ENCODE measurements at places on chromosomes 2 and 18.

- no peak for DNase-seq
These were observed 438.0 kb upstream of the CDH20 start for GRCh38 chr18:60895181-60895580.

DNA sequence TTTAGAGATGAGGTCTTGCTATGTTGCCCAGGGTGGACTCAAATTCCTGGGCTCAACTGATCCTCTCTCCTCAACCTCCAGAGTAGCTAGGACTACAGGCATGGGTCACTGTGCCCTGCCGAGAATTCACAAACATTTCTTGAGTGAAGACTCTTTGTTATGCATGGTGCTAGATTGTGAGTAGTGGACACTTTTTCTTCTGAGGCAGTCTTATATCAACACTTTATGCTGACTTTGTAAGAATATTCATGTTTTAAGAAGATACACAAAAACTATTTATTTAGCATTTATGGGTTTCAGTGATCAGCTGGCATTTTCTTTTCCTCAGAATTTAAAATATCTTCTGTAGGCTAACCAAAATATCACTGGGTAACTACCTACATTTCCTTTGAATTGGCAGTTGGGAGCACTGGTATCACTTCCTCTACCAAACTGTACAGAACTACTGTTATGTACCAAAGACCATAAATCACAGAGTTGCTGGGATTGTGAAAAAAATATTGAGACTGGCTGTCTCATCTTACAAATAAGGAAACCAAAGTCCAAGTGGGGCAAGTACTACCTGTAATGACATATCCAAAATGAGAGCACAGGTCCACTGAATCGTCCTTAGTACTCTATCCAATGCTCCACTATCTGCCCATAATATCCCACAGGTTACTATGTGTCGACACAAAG is 34.0 kb downstream of the DOCK10 start:
- DNase-seq, result no peak

- DNase-seq, result no peak
These were observed 75.4 kb downstream of the EMX1 start for GRCh38 chr2:72992734-72993102.

- no peak for DNase-seq
These were observed 19.2 kb downstream of the PMS1 start for GRCh38 chr2:189803431-189803830.

DNA sequence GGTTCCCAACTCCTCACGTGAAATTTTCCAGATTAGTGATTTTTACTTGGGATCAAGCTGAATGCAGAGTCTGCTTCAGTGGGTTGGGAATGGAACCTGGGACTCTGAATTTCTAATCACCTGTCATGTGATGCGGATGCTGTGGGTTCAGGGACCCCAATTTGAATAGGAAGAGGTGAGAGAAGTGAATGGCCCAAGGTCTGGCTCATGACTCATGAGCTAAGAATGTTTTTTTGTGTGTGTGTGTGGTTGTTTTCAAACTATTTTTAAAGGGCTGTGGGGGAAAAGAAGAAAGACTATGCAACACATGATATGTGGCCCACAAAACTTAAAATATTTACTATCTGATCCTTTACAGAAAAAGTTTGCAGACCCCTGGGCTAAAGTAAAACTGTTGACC is 108.5 kb upstream of the CYRIA start:
- DNase-seq, result no peak

DNA sequence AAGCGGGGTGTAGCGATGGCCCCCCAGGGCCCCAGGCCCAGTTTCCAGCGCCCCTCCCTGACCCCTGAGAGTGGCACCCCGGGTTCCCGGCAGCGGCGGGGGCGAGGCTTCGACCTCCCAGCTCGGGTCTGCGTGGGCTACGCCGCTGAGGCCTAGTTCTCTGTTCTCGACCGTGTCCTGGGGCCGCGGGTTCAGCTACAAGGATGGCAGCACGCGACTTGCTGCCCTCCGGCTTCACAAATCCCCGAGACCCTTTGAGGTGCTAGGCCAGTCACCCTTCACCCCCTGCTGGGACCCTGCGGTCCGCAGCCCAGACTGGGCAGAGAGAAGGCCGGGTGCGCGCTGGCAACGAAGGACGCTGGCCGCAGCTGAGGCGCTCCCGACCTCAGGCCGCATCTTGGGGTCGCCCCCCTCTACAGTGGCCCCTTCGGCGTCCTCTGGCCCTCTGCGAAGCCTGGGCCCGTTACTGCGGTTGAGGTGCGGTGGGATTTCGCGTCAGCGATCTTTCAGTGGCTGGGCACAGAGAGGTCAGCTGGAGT is 1.2 kb downstream of the OTX1 start:
- no peak for DNase-seq

- DNase-seq, result no peak
These were observed 359.8 kb downstream of the CDH7 start for GRCh38 chr18:66110607-66111006.

GRCh38 chr2:170973492-170974303 is 44.6 kb downstream of the GORASP2 start:
- peak; percentile 50 for DNase-seq

DNA sequence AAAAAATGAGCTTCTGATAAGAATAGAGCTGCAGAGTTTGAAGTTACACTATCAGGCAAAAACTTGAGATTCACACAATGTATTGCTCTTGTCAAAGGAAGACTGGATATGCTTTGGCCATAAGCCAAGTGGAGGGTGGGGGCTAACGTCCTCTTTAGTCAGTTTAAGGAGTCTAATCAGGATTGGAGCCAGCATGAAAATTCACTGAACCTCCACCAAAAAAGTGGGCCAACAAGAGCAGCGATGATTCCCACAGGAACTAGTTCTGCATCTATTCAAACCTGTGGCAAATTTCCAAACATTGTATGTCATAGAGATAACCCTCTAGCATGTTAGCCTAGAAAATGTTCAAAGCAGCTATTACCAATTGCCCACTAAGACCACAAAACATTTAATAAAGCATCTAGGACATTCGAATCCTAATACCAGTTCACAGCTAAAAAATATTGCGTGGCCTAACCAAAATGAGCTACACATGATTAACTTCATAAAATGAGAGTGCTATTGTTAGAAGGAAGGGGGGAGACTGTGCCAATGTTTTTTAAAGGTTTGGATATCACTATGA is 43.5 kb upstream of the TMEM247 start:
- no peak for DNase-seq

DNA sequence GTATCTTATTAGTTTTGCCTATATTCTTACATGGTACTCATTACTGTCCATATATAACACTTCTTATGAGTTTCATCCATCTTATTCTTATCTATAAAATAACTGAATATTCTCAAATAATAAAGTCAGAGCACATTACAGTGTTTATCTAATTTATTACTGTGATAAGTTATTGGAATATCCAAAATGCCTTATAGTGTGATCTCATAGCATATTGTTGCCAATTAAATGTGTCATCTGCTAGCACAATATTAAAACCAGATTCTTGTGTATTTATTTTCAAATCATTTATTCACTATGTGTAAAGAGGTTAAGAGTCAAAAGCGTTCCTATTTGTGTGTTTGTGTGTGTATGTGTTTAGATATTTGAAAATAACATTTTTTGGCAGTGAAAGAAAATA is 151.9 kb downstream of the WDR7 start:
- DNase-seq, result no peak

GRCh38 chr2:197057959-197058358 is 131.5 kb upstream of the PGAP1 start:
- DNase-seq, result no peak

GRCh38 chr2:127985735-127986134 is 42.1 kb downstream of the SAP130 start:
- DNase-seq, result no peak

DNA sequence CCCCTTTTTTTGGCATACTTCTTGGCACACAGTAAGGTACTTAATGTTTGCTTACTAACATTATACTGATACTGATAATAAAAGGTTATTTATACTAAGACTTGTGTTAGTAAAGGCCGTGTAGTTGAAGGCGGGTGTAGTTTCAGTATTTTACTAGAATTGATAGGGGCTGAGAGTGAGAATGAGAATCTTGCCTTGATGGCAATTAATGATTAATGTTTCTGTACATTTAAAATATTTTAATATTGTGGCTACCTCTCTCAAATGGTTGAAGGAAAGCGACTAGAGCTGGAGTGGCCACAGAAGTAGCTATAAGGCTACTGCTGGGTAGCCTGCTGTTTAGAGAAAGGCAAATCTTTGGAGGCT is 29.3 kb downstream of the PELI1 start:
- DNase-seq, result no peak

- no peak for DNase-seq
These were observed 78.1 kb downstream of the MBOAT2 start for GRCh38 chr2:8925411-8925810.

GRCh38 chr18:60182223-60182622 is 190.4 kb downstream of the MC4R start:
- DNase-seq, result no peak

DNA sequence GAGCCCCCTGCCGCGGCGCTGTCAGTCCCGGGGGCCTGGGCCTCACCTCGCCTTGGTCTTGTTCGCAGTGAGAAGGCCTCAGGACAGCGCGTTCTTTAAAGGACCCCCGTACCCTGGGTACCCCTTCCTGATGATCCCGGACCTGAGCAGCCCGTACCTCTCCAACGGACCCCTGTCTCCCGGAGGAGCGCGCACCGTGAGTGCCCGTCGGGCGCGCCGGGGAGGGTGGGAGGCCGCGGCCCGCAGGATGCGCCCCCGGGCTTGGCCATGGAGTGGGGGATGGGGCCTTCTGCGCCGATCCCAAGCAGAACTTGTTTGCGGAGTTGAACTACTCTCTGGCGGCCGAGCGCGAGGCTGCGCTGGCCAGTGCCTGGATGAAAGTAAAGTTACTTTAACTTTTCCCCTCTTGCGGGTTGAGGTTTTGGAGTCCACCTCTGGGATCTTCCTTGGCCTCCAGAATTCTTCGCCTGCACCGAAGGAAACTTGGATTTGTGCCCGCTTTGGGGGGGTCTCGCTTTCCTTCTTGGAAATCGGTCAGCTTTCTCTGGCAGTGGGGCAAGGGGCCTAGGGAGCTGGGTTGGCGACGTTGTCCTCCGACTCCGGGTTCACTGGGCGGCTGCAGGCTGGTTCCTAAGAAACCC is 1.2 kb downstream of the TCF7L1 start:
- DNase-seq, result no peak

- no peak for DNase-seq
These were observed 7.6 kb upstream of the KCTD1 start for GRCh38 chr18:26555804-26556553.

DNA sequence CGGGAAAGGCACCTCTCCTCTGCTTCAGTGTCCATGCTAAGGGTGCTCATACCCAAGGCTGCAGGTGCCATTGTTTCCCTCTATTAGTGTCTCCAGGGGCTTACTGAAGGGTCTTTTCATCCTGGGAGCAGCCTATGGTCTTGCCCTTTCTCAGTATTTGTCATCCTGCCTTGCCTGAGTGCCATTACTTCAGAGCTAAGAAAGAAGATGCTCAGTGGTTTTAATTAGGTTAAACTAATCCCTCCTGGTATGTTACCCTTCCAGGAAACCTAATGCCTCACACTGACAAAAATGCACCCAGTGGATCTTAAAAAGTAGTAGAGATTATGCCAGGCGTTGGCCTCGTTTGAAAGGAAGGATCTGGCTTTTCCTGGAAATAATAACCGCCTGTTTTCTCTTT is 151.4 kb downstream of the LRRTM1 start:
- DNase-seq, result no peak

DNA sequence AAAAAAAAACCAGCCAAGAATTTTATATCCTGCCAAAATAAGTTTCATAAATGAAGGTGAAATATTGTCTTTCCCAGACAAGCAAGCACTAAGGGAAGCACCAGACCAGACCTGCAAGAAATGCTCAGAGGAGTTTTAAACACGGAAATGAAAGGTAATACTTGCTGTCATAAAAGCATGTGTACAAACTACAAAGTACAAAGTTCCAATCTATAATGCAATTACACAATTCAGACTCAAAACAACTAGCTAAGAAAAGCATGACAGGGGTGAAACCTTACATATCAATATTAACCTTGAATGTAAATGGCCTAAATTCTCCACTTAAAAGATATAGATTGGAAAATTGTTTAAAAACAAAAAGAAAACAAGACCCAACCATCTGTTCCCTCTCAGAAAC is 45.0 kb upstream of the ASXL3 start:
- DNase-seq, result no peak

DNA sequence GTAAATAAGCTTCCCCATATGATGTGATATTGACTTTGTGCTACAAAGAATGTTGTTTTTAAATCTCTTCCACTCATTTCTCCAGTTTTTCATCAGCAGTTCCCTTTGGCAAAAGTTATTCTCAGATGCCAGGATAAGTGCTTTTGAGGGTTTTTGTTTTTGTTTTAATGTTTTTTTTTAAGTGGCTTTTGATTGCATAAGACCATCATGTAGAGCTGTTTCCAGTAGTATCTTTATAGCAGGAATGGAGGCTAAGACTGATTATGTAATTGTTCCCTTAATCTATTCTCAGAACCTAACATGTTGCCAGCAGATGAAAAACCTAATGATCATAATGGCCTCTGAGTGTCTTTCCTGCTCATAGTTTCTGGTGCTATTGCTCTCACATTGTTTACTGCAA is 77.9 kb downstream of the CABLES1 start:
- no peak for DNase-seq

GRCh38 chr2:236916181-236916580 is 169.5 kb upstream of the COPS8 start:
- DNase-seq, result no peak

DNA sequence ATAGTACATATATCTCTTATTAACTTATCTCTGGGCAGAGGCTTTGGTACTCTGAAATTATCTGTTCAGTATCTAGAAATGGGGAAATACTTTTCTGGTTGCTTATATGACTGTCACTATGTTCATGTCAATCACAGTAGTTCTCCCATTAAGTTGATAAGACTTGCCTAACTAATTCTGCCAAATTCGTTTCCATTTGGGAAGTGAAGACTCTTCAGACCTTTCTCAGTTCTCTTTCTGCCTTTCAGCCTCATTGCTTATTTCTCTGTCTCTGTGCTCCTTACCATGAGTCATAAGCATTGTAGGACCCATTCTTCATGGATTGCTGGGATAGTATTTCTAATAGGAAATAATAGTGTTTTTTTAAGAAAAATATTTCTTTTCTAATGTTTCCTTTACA is 113.5 kb downstream of the PHLPP1 start:
- DNase-seq, result no peak

- no peak for DNase-seq
These were observed 164.6 kb downstream of the HDAC4 start for GRCh38 chr2:239236043-239236807.

- DNase-seq, result no peak
These were observed 719.5 kb downstream of the DPP10 start for GRCh38 chr2:115161771-115162493.

GRCh38 chr2:128215897-128216642 is 102.6 kb downstream of the HS6ST1 start:
- no peak for DNase-seq

DNA sequence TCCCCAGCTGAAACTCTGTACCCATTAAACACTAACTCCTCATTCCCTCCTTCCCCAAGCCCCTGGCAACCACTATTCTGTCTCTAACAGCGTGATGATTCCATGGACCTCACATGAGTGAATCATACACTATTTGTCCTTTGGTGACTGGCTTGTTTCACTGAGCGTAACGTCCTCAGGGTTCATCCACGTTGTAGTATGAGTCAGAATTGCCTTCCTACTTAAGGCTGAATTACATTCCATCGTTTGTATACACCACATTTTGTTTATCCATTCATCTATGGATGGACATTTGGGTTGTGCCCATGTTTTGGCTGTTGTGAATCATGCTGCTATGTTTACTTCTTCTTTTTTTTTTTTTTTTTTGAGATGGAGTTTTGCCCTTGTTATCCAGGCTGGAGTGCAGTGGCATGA is 19.6 kb upstream of the CABLES1 start:
- peak; percentile 96 for DNase-seq

Data from HFF-Myc (cell line).